ENCODE measurements at places on chromosomes 1 and 21.

GRCh38 chr1:227273557-227273956 lies 44.7 kb downstream of the CDC42BPA start:
- DNase-seq: no peak

GRCh38 chr1:172902861-172903381 lies 147.8 kb downstream of the TNFSF18 start:
- DNase-seq: no peak

DNA sequence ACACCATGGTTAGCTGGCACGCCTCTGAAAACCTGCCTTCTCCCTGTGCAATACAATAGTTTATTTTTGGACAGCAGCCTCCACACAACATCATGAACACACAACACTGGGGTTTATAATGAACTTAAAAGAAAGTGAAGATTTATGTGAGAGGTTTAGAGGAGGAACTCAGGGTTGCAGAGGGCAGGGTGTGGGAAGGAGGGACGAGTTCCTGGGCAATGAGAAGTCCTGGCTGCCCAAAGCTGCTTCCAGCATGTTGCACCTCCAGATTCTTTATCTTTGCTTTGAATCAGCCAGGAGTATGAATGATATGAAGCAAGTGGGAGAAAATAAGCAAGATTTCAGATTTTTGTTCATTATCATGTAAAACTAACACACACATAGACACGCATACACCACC lies 11.3 kb upstream of the LRRC8D start:
- DNase-seq: no peak

DNA sequence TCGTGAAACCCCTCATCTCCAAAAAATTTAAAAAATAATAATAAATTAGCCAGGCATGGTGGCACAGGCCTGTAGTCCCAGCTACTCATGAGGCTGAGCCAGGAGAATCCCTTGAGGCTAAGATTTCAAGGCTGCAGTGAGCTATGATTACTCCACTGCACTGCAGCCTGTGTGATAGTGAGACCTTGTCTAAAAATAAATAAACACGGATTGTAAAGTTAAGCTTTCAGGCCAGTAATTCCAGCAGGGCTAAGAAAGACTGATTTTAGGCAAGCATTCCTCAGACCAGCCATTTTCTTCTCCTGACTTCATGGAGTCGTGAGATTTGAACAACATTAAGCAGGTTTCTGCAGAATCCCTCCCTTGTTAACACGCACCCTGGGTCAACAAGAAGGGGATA lies 77.2 kb upstream of the EFHD2 start:
- no peak for DNase-seq

GRCh38 chr1:25805863-25806225 lies 5.9 kb downstream of the SELENON start:
- DNase-seq: no peak

- DNase-seq: no peak
These were observed 122.3 kb downstream of the DHRS3 start for GRCh38 chr1:12495725-12496124.

- DNase-seq: no peak
These were observed 12.2 kb upstream of the TRNAU1AP start for GRCh38 chr1:28540651-28541050.

DNA sequence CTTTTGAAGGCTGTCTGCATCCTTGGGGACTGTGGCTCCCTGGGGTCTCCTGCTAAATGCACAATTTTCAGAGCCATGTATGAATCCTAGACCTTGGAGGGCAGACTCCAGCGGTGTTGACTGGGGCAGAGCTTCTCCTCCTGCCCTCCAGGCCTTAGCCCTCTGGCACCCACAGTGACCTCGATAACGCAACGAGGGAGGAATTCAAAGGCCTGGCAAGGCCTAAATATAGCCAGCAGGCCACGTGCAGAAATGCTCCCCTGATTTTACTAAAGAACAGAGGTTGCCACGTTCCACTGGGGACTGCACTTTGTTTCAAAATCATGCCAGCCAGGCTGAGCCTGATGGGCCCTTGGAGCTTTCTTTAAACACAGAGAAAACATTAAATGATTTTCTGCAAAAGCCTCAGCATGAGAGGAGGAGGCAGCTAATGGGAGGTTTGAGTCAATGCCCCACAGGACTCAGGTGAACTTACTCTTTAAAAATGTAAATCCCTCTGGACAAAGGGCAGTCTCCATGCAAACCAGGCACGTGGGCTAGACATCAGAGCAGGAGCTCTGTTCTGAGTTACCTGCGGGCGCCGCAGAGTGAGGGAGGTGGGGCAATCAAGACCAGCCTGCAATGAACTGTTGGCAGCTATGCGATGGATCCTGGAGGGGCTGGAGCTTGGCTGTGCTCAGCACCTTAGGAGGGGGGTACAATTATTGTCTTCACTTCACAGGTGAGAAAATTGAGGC lies 28.0 kb downstream of the GRIK3 start:
- DNase-seq: no peak

DNA sequence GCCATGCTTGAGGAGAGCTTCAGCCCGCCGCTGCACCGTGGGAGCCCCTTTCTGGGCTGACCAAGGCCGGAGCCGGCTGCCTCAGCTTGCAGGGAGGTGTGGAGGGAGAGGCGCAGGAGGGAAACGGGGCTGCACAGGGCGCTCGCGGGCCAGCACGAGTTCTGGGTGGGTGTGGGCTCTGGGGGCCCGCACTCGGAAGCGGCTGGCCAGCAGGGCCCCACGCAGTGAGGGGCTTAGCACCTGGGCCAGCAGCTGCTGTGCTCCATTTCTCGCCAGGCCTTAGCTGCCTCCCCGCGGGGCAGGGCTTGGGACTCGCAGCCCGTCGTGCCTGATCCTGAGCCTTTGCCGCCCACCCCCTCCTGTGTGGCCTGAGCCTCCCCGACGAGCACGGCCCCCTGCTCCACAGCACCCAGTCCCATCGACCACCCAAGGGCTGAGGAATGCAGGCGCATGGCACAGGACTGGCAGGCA lies 1554.0 kb downstream of the KCNT2 start:
- DNase-seq: no peak

GRCh38 chr1:243465081-243465480 lies 209.2 kb downstream of the SDCCAG8 start:
- no peak for DNase-seq

GRCh38 chr1:19376428-19377372 lies 64.6 kb downstream of the SLC66A1 start:
- peak; percentile 41 for DNase-seq

DNA sequence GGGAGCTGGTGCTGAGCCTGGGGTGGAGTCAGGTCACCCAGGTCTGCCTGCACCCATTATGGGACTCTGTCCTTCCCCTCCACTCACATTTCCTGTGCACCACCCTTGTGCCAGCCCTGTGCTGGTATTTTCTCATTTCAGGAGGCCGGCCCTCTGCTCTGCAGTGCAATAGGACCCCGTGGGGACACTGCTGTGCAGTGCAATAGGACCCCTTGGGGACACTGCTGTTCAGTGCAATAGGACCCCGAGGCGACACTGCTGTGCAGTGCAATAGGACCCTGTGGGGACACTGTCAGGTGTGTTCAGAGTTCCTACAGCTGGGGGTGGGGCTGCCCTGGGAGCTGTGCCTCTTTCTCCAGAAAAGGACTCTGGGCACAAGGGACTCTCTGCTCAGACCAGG lies 36.2 kb upstream of the DMBX1 start:
- no peak for DNase-seq

- DNase-seq: no peak
These were observed 14.2 kb upstream of the CYP4B1 start for GRCh38 chr1:46784666-46785065.

DNA sequence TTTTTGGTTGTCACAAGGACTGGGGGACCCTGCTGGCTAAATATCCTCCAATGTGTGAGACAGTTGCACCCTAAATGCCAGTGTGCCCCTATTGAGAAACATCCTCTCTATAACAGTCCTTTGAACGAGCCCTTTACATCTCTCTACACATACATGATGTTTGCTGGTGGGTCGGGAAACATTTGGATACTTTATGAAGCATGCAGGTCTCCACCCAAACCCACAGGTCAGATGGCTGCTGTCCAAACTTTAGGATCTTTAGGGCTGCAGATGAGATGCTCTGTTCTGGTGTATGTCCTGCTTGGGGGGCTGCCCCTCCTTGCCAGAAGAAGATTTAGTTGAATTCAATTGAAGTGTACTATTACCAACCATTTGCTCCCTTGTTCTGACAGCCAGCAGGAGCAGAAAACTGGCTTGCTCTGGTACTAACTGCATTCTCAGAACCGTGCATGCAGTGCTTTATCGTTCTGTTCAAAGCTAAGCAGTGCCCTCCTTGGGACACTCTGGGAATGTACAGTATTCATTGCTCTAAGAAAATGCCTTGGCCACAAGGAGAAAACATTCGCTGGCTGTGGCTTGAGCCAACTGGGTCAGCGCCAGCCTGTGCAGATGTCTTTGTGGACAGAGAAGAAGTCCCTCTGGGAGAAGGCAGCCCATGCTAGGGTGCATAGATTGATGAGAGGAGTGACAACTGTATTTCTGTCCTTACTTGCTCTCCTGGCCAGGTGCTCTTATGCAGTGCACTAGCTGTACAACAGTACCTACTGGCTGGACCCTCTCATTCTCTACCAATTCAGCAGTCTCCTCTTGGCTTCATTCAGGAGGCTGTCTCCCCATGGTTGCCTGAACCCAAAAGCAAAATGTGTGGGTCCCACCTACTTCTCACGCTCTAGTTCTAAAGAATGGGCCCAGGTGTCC lies 61.4 kb upstream of the DIRAS3 start:
- peak; percentile 37 for DNase-seq

GRCh38 chr1:168980656-168981055 lies 125.8 kb upstream of the ATP1B1 start:
- DNase-seq: no peak

- DNase-seq: no peak
These were observed 194.2 kb upstream of the PROX1 start for GRCh38 chr1:213793482-213794067.

GRCh38 chr1:245361065-245361464 lies 206.3 kb downstream of the KIF26B start:
- DNase-seq: no peak

- DNase-seq: no peak
These were observed 109.9 kb downstream of the DISC1 start for GRCh38 chr1:231736464-231736863.

- DNase-seq: no peak
These were observed 407.4 kb downstream of the RWDD3 start for GRCh38 chr1:95641386-95641785.

DNA sequence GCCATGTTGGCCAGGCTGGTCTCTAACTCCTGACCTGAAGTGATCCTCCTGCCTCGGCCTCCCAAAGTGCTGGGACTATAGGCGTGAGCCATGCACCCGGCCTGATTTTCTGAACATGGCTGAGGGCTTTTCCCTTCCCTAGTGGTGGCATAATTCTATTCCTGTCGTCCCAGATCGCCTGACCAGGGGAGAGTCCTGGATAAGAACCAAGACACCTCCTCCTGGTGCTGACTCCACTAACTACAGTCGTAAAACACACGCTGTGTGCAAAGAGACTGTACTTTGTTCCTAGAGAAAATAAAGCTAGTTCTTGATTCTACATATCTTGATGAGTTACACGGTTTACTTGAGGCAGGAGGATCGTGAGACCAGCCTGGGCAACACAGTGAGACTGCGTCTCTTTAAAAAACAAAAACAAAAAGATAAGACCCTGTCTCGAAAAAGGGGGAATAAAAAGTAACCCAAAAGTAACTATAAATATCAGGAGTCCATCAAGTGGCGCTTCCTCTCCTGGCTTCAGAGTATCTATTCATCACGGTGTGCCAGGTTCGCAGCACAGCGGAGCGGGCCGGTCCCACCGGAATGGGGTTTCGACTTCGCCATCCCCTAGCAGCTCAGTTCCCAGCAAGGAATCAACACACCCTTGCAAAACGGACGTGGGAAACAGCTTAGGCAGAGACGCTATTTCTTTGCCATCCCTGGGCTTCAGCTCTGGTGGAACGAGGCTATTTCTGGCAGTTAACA lies 973 bp downstream of the SDF4 start:
- no peak for DNase-seq

DNA sequence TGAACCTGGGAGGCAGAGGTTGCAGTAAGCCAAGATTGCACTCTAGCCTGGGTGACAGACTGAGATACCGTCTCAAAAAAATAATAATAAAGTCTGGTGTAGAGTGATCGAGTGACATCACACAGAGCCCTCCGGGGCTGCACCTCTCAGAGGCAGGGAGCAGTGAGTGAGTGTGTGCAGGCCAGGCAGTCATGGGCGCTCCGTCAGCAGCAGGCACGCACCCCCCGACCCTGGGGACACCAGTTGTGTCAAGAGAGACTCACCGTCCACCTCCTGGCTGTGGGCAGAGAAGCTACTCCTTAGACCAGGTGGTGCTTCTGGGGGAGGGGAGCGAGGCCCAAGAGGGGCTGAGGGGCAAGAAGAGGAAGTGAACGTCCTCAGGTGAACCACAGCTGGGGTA lies 91.8 kb downstream of the SIK1 start:
- DNase-seq: no peak
